Fibroblast of the aortic adventitia (primary cell): ENCODE measurements at places on chromosomes 2 and 18. TPM values are rescaled to one million over a fixed set of nuclear protein-coding genes. Genes with fewer than 3 reads are reported as not detected.

NAT8 gene
- not detected in 2 replicates for total RNA-seq

RTP5 gene
- total RNA-seq, result not detected in 2 replicates

CRYGC gene
- total RNA-seq, result not detected in 2 replicates

DNA sequence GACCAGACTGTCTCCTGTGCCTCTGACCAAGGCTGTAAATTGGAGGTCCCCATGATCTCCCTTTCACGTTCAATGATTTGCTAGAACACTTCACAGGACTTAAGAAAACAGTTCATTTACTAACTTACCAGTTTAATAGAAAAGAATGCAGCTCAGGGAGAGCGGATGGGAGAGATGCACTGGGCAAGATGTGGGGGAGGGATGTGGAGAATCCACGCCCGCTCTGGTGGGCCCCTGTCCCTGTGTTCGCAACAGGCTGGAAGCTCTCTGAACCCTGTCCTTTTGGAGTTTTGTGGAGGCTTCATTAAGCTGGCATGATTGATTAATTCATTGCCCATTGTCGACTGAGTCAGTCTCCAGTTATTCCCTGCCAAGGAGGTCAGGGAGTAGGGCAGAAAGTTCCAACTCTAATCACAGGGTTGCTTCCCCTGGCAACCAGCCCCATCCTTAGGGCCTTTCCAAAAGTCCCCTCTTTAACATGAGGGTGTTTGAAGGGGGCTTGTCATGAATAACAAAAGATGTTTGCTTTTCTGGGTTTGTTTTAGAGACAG is 257.1 kb downstream of the ACKR3 start:
- DNase-seq, result no peak

- no peak for DNase-seq
Measured at GRCh38 chr2:104768694-104769093, 85.2 kb upstream of the POU3F3 start.

DNA sequence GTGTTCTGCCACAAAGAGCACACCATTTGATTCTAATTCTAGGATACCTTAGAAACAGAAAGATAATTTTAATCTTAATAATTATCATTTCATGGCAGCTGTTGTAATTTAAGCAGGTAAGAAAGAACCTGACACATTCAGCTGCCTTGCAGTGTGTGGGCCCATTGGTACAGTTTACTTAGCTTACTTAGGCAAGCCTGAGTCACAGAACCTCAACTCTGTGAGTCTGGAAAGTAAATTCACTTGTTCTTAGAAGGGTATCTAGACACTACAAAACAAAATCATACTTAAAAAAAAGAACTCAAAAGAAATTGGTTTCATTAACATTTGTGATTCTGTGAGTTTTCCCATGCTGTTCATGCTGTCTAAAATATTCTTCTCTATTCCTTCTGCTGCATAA is 956.3 kb upstream of the SLC39A10 start:
- DNase-seq, result no peak

GRCh38 chr2:230919240-230919639 is 5.8 kb downstream of the GPR55 start:
- no peak for DNase-seq
